ENCODE measurements at places on chromosomes 7 and 10.

DNA sequence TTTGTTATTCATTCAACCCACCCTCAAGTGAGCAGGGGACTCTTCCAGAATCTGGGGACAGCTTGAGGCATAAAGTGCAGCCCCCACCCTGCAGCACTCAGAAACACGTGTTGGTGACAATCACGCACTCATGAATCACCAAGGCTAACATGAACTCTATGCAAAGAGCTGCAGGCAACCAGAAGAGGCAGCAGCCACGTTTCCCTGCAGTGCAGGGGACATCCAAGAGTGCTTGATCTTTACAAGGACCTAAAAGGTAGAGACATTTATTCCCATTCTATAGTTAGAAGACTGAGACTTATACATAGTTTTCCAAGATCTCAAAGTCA is 135.2 kb upstream of the GDF10 start:
- DNase-seq = no peak

DNA sequence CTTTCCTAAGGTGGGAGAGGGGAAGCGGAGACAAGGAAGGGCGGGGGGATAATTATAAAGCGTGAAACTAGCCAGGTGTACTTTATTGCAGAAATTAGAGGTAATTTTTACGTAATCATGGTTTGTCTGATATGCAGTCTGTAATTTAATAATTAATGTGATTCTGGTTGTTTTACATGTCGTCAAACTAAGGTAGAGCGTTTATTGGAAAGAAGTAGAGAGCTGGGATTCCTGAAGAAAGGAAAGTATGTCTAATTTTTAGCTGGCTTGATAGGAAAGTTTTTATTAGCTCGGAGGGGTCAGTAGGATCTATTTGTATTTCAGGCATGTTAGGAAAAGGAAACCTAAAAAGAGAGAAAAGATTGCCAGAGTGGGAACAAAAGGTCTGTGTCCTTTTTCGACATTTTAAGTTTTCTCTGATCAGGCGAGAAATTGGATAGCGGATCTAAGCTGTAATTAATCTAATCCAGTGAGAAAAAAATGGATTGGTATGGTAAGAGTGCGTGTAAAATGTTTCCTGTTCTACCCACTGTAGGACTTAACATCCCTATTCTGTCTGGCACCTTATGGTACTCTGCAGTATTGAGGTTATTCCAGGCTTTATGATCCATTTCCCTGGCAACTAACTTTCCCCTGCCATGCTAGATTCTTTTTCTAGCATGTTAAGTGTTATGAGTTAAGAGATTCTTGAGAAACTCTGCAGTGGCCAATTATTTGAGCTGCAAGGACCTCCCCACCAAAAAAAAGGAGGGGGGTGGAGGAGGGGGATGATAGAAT is 1.4 kb downstream of the CELF2 start:
- no peak for DNase-seq

DNA sequence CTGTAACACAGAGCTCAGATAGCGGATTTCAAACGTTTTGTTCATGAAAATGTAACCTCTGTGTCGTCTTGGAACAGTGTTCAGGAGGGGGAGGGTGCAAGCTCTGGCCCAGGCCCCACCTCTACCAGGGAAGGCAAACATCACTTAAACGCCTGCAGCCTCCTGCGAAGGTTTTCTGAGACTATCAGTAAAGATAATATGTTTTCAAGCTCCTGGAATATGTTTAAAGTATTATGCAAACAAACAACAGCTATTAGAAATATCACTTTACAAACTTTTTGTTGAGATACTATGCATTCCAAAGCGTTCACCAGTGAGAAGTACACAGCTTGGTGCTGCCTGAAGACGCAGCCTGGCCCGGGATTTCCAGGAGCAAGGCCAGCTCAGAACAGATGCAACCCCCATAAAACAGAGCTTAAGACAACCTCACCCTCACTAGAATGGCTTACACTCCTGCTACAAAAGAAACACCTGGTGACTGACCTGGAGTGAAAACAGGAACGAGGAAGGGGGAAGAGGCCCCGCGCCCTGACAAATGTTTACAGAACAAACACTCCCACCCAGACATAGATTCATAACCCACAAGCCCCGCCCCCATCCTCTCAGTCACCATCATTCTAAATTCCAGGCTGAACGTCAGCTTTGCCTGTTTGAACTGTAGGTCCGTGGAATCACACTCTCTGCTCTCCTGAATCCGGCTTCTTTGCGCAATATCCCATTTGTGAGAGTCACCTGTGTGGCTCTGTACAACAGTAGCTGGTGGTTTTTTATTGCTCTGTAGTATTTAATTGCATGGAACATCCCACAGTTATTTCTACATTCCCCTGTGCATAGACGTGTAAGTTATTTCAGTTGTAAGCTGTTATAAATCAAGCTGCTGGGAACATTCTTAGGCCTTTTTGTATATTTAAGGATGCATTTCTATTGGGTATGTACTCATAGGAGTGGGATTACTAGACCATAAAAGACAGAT is 155.0 kb downstream of the PTPRN2 start:
- DNase-seq = no peak

GRCh38 chr10:86400705-86401587 is 34.4 kb upstream of the GRID1 start:
- peak; percentile 74 for DNase-seq

GRCh38 chr7:23490357-23491135 is 20.3 kb upstream of the IGF2BP3 start:
- peak; percentile 34 for DNase-seq

DNA sequence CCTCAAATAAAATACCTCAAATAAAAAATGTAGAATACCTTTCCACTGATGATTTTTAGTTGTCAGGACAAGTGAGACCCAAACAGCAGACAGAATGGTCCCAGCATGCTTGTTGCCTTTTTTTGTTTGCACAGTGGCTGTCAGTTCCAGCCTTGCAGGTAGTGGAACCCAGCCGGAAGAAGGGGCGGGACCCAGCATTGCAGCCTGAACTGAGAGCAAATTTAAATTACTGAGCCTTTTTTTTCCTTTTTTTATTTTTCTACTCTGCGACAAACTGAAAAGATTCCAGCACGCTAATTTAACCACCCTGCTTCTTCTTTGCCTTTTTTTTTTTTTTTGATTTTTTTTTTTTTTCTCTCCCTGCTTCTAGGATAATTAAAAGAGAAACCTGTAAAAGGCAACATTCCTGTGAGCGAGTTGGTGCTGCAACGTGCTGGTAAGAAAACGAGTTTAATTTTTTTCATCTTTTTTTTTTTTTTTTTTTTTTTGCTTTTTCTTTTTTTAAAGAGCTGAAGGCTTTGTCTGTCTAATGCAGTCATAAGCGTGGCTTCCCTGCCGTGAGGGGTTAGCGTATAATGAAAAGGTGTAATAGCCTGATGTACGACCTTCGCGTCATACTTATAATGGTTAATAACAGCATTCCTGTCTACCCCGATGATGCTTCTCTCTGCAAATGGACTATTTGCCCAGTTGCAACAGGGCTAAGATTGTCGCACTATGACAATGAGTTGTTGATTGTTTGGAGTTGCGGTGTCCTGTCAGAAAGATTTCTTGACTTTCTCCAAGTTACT is 555.3 kb upstream of the CELF2 start:
- no peak for DNase-seq

DNA sequence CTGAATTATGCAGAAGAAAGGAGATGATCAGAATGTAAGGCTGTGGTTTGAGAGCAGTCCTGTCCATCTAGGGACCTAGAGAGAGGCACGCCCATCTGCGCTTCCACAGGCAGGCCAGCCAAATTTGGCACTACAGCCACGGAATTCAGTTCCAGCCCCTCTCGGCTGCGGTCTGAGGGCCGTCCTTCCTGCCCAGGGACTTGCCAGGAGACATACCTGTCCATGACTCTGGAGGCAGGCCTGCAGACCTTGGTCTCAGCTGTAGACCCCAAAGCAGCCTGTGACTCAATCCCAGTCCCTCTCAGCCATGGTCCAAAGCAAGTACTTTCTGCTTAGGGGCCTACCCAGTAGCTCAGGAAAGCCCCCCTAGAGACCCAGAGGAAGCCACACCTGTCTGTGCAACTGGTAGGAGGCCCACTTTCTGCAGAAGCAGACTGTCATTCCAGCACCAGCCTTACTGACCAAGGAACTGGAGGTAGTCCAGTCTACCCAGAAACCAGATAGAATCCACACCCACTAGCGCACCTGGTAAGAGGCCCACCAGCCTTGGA is 720.9 kb downstream of the PARD3 start:
- DNase-seq = no peak
